ENCODE measurements at places on chromosomes 1 and 21. TPM values are rescaled to one million over a fixed set of nuclear protein-coding genes. Genes with fewer than 3 reads are reported as not detected.

DNA sequence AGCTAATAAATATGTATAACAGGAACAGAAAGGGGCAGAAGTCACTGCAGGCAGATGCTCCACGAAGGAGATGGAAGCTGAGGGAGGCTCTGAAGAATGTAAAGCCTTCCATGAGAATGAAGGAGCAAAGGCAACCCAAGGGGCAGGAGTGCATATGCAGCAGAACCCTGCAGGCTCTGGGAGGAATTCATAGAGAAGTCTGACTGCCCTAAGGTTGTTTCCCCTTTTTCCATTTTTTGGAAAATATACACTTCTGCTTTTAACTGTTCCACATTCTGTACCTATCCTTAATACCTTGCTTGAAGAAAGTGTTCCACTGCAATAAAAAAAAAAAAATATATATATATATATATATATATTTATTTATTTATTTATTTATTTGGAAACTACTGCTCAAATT is 69.6 kb downstream of the CD34 start:
- no peak for DNase-seq

GRCh38 chr1:148160048-148160342 is 7.9 kb upstream of the NBPF11 start:
- no peak for DNase-seq

- DNase-seq: no peak
These were observed 150.6 kb downstream of the MRPL39 start for GRCh38 chr21:25456672-25457071.

DNA sequence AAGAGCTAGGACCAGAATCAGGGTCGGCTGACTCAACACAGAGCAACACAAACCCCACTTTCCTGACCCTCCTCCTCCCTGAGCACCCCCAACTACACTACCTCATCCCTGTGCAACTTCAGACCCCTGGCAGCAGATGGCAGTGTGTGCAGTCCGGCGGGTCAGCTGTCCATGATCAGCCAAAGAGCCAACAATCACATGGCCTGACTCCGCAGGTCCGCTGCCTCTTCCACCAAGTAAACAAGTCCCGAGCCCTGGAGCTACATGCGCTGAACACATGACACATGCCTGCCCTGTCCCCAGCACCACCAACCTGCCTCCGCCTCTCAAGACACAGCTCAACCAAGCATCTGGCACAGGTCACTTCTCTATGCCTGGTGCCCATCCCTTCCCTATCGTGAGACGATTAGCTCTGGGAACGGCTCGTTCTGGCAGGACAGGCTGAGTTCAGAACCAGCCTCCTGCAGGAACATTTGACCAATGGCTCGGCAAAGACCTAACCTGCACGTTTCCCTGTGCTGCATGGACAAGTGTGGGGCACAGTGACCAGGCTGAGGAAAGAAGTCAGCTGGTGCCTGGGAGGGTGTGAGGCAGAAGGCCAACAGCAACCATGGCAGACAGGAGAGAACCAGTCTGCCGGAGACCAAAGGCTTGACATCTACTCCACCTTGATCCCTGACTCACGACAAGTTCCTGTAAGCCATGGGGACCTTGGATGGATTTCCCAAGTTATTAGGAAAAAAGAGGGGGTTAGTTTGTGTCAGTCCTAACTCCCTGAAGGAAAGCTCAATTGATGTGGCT is 60.3 kb downstream of the CD46 start:
- DNase-seq: peak; percentile 78

The FCAMR gene
- not detected for total RNA-seq

- DNase-seq: no peak
These were observed 4.9 kb downstream of the SH3BGRL3 start for GRCh38 chr1:26284597-26285347.

GRCh38 chr1:211625040-211625439 is 46.1 kb upstream of the SLC30A1 start:
- no peak for DNase-seq

The TRIM62 gene
- 71.8 TPM for total RNA-seq

- DNase-seq: no peak
These were observed 13.8 kb upstream of the SIM2 start for GRCh38 chr21:36684957-36685714.

The EFNA1 gene
- total RNA-seq: 31.3 TPM

The CELA3B gene
- not detected for total RNA-seq

- DNase-seq: no peak
These were observed 50.4 kb downstream of the PGBD5 start for GRCh38 chr1:230375780-230376179.

- DNase-seq: no peak
These were observed 5.4 kb downstream of the CYP4B1 start for GRCh38 chr1:46804027-46804889.

GRCh38 chr1:217066794-217067193 is 343.6 kb upstream of the ESRRG start:
- no peak for DNase-seq

The MEGF6 gene
- 255 TPM for total RNA-seq

The CBR3 gene
- 7.9 TPM for total RNA-seq

The SYCP1 gene
- total RNA-seq: not detected

DNA sequence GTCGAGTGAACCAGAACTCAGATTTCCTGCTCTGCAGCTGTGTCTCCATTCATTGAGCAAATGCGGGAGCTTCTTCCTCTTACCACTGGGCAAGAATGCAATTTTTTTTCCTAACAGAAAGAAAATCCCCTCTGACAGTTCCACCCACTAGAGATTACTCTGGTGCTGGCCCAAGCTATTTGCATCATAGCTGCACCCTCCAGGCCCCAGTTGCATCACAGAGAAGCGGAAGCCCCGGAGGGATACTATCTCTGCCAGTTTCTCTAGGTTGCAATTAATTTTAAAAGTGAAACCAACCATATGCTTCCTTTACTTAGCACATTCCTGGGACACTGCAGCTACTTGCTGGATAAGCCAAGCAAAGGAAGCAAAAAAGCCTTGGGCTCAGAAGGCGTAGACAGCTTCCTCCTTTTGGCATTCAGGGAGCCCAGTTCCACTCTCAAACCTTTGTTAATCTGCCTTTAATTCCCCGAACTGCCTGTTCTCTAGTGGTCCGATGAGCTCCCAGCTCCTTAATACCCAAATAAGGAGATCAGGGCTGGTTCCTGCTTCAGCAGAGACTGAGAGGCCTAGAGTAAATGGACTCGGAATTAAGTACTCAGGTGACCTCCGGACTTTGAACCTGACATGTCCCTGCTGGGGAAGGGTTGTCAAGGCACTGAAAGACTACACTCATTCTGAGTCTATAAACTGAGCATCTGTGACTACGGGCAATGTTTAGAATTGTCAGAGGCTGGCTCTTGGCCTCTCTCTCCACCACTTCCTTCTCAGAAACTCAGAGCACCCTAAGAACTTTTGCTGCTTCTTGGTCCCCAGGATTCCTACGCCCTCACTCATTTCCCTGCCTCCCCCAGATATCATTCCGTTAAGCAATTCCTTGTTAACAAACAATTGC is 72.5 kb upstream of the TNFSF18 start:
- no peak for DNase-seq

DNA sequence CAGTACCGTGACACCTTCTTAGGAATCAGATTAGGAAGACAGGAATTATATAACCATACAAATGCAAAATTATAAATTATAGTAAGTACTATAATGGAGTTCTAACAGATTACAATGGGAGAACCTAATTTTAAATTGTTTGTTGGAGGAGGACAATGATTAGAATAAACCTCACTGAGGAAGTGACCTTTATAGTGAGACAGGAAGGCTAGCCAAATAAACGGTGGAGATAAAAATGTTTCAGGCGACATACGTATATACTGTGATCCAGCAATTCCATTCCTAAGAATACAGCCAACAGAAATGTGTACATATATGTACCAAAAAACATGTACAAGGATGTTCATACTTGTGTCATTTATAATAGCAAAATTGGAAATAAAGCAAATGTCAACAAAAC is 15.2 kb downstream of the SYNJ1 start:
- no peak for DNase-seq

The GRIK3 gene
- total RNA-seq: not detected

The AMPD1 gene
- not detected for total RNA-seq

DNA sequence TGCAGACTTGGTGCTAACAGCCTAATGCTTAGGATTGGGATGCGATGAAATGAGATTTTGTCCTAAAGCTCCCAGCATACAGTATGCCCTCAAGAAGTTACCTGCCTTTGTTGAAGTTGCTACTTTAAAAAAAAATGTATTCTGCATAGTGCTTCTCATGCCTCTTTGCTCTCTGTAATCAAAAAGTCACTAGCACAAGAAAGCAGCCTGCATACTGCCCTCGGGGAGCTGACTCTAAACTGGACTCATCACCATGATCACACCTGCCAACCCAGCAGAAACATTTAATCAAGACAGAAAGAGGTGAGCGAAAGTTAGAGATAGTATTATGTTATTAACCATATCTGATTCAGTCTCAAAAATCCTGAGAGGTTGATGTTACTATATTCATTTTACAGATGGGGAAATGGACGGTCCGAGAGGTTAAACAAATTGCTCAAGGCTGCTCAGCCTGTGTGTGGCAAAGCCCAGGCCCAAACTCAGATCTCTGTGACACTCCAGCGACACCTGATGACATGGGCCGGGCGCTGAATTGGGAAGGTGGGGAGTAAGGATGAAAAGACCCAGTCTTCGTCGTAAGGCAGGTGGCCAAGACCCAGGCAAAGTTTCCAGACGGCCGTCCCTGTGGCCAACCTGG is 1.1 kb downstream of the BATF3 start:
- DNase-seq: peak; percentile 8

GRCh38 chr1:245074898-245075297 is 79.9 kb upstream of the KIF26B start:
- DNase-seq: no peak

The SESN2 gene
- 31.8 TPM for total RNA-seq

DNA sequence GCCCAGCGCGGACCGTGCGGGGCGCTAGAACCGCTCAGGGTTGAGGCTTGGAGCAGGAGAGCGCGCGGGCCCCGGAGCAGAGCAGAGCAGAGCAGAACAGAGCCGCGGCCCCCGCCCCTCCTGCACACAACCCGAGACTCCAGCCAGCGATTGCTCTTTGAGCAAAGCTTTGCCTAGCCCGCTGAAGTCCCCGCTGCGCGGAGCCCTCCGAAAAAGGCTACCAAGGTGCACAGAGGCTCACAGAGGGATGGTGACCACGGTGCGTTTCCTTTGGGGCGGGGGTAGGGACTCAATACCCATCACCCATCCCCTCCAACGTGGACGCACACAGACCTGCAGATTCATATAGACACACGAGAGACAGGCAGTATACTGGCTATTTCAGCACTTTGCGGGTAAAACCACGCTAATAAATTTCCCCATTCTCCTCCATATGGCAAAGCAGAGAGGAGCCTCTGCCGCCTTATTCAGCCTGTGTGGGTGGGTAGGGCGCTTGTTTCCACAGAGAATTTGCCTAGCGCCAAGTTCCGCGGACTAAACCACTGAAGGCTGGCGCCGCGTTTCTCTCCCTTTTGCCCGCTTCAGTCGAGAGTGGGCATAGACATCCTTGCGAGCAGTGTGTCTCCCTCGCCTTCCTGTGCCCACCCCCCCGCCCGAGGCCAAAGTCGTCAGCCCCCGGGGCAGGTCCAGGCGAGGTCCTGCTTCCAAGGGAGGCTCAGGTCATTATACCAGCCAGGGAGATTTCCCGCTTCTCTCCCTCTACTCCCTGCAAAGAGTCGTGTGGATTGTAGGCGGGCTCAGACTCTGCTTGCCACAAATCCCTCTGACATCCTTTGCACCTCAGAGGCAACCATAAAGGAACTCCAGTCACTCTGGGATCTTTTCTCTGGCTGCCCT is 8.5 kb downstream of the HLX start:
- DNase-seq: no peak

DNA sequence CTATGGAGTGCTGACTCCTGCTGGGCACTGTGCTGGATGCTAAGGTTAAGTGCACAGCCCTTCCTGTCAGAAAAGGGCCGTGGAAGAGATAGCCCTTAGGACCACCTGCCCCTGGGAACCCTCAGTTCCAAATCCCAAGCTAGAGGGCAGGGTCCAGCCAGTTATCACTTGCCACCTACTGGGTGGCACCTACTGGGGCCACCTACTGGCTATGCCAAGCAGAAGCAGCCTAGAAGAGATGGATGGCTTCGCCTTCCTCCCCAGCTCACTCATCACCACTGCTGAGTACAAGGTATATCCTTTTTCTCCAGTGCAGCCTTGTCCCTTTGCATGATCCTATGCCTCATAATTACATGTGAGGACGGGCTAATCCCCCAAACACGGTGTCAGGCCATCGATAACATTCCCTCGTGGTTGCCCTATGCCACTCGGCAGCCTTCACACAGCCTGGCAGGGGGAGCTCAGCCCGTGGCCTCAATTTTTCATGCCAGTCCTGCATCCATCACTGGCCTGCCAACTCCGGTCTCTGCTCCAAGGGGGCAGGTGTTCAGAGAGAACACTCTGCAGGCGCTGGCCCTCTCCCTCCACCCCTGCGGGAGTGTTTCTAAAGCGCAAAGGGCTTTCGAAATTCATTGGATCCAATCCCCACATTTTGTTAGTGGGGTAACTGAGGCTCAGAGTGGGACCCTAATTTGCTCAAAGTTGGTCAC is 49.0 kb downstream of the SYT2 start:
- no peak for DNase-seq

Measured in osteocyte (in vitro differentiated cells).